Kasumi-1 (cell line): ENCODE measurements at places on chromosomes 1 and 21.
A peak's percentile ranks its signal among the peaks of the same experiment; 100 is the strongest.

DNA sequence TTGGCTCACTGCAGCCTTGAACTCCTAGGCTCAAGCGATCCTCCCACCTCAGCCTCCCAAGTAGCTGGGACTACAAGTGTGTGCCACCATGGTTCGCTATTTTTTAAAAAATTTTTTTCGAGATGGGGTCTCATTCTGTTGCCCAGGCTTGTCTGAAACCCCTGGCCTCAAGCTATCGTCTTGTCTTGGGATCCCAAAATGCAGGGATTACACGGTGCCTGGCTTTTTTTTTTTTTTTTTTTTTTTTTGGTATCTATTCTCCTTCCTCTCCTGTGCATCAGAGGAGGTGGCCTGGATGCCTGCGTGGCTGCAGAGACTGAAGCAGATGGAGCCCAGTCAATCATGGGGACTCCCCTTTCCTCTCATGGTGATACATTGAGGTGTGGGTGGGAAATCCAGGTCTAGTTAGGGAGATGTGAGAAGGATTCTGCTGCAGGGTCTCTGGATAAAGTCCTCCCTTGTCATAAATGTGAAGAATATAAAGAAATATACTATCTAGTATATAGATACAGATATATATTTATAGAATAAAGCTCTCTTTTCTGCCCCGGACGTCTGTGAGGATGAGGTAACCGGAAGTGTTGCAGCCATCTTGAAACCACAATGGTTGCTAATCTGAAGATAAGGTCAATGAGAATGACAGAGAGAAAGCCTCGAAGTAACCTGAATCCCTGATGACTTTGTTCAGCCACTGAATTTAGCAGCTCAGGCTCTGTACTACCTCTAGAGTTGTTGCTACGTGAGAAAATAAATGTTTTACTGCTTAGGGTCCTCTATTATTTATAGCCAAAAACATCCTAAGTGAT lies 19.5 kb upstream of the RGSL1 start:
- peak; percentile 88 for DNase-seq

- no peak for DNase-seq
Observed at GRCh38 chr1:212241501-212241900, 43.7 kb upstream of the PPP2R5A start.

DNA sequence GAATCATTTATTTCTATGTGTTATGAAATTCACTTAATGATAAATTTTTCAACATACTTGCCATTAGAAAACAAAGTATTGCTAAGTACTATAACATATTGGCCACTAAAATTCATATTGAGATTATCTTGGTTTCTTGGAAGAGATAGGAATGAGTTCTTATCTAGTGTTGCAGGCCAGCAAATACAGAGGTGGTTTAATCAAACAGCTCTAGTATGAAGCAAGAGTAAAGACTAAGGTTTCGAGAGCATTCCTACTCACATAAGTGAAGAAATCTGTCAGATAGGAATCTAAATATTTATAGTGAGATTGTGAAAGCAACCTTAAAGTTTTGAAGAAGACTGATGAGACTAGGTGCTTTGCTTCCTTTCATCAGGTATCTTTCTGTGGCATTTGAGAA lies 37.9 kb upstream of the FOXE3 start:
- DNase-seq: no peak

- no peak for DNase-seq
Observed at GRCh38 chr21:36688324-36688723, 10.6 kb upstream of the SIM2 start.

- peak; percentile 62 for DNase-seq
Observed at GRCh38 chr1:179142889-179143299, 61.0 kb downstream of the TOR3A start.

- no peak for DNase-seq
Observed at GRCh38 chr1:118866330-118866729, 121.8 kb downstream of the TBX15 start.

- DNase-seq: no peak
Observed at GRCh38 chr1:52658795-52659194, 25.8 kb downstream of the SHISAL2A start.

DNA sequence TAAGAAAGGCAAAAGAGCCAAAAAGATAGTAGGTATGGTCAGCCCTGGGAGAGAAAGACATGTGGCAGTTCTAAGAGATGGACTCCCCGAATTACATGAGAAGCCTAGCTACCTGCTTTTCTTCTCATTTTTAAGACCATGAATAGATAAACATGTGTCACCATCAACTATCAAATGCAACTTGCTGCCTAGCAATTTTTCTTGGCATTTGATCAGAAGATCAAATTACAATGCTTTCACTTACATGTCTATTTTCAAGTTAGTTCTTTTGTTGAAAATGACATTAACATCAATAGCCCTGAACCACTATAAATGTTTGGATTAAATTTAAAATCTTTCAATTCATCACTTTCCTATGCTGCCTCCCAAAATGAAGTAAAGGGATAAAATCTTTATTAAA lies 212.3 kb downstream of the HHIPL2 start:
- DNase-seq: no peak

DNA sequence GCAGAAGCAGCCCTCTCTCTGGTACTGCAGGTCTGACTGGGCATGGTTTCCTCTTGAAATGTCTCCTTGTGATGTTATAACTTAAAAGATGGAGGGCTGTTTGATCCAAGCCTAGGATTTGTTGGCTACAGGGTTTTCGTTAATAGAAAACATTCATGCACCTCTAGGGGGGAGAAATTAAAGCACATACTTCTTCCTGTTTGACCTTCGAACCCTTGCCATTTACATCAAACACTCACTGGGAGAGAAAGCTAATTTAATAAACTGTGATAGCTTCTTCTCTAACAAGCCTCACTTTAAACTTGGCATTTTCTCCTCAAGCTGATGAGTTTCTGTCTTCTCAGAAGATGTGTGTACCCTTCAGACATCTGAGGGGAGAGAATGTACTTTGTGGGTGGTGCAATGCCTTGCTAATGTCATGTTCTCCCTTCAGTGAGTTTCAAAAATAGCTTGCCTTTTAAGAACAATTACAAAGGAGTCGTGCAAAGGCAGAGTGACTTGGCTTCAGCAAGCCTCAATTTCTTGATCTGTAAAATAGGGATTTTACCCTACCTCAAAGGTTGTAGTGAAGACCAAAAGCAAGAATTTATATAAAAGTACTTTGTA lies 20.4 kb downstream of the CACHD1 start:
- DNase-seq: no peak

GRCh38 chr21:26835027-26835713 lies 10.0 kb downstream of the ADAMTS1 start:
- peak; percentile 8 for DNase-seq

GRCh38 chr1:39407510-39407895 lies 83.9 kb upstream of the BMP8A start:
- DNase-seq: no peak

GRCh38 chr1:84504580-84505492 lies 1.4 kb upstream of the SPATA1 start:
- peak; percentile 13 for DNase-seq

DNA sequence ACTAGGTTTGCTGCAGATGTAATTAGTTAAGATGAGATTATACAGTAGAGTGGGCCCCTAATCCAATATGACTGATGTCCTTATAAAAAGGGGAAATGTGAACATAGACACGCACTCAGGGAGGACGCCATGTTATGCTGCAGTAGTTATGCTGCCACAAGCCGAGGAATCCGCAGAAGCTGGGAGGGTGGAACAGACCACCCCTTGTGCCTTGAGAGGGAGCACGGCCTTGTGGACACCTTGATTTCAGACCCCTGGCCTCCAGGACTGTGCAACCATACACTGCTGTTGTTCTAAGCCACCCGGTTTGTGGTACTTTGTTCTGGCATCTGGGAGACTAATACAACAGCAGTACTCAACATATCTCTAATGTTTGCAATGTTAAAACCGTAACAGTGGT lies 57.9 kb upstream of the HIVEP3 start:
- DNase-seq: no peak

DNA sequence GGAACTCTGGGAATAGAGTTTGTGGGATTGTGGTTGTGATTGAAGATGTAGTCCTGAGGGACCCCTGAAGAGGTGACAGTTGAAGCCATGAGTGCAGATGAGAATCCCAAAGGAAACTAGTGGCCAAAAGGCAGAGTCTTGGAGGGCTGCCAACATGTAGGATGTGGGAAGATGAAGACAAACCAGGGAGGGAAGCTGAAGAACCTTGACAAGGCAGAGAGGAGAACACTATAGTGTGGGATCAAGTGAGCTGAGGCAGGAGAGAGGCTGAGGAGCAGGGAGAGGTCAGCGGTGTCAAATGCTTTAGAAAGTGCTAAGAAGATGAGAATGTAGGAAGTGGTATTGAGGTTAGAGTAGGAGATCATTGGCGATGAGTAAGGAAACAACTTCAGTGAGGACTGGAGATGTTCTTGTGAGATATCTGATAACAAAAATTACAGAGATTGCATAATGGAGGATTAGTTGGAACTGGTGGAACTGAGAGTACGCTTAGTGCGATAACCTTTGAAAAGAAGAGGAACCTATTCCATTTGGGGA lies 88.5 kb upstream of the VCAM1 start:
- peak; percentile 65 for DNase-seq

DNA sequence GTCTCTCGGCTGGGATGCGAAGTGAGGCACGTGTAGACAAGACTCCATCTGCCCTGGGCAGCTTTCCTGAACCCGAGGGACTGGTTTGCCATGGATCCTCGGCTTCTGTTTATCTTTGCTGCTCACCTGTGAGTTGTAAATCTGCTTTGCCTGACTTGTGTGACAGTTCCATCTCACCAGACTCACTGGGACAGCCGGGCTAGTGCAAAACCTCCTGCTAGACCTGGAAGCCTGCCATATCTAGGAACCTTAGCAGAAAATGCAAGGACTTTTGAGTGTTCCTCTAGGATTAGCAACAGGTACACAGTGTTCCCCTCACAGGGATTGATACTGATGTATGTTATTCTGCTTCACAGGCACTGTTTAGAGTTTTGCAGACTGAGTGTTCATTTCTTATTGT lies 218.6 kb downstream of the URB2 start:
- DNase-seq: no peak

GRCh38 chr1:192805832-192806323 lies 3.0 kb upstream of the RGS2 start:
- peak; percentile 84 for DNase-seq

GRCh38 chr21:41445465-41445862 lies 19.4 kb downstream of the MX1 start:
- DNase-seq: no peak

- DNase-seq: no peak
Observed at GRCh38 chr1:218409946-218410510, 64.9 kb downstream of the TGFB2 start.

GRCh38 chr1:60244906-60245305 lies 171.3 kb upstream of the C1orf87 start:
- DNase-seq: no peak

DNA sequence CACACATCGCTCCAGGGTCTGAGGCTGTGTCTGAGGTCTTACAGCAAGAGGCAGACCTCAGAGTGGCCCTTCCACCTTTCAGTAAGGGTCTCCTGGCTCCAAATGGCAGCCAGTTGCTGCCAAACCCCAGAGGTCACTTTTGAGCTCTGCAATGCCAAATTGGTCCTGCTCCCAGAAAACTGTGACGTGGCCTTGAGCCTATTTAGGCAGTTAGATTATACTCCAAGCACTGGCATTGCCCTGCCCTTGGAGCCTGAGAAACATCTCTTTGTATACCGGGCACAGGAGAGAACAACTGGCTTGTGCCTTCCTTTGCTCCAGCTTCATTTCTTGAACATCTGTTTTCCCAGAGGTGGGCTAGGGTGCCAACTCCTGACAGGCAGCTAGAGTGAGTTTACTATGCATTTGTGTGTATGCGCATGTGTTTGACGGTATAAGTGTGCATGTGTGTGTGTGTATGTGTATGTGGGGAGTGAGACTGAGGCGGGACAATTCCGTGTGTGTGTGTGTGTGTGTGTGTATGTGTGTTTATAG lies 134.5 kb downstream of the IER5 start:
- DNase-seq: no peak

DNA sequence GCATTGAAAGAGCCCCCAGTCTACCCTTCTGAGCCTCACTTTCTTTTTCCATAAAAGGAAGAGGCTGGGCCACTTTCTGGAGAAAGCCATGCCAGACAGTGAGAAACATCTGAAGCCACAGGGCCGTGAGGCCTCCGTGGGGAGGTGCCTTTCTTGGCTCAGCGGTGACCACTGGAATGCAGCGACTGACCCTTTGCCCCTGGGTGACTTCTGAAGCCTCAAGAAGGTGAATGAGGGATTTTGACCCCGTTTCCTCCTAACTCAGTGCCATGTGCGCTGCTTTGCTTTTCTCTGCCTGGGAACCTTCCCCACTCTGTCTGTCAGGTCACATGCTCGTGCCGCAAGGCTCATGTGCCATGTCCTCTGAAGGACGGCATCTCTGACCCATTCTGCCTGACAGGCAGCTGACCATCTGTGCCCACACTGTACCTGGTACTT lies 44.7 kb upstream of the A3GALT2 start:
- DNase-seq: no peak

DNA sequence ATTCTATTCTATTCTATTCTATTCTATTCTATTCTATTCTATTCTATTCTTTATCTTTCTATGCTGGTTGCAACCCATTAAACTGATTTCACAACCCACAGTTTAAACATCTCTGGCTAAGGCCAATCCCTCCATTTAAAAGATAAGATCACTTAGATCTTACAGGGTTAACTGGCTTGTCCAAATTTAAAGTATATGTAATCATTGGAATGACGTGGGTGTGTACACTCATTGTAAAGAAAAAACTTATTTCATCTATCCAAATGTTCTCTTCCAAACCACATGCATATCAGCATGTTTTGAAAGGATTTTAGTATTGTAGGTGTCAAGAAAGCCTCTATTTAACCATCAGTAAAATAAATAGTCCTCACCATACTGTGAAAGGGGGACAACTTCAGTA lies 299.6 kb upstream of the RUNX1 start:
- no peak for DNase-seq

GRCh38 chr1:212957546-212957945 lies 7.2 kb downstream of the VASH2 start:
- no peak for DNase-seq

DNA sequence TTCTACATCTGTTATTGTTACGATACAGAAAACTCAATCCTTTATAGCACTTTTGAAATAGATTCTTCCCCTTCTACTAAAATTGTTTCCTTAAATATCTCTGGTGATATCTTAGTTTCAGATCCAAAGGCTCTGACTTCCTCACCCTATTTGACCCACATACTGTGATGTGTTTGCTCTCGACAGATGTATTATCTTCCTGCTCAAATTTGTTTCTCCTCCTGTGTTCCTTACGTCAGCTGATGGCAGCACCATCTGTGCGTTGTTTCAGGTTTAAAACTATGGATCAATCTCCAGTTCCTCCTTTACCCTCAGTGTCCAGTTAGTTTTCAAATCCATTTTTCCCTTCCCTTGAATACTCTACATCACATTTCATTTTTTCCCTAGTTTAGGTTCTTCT lies 274.4 kb downstream of the RYR2 start:
- DNase-seq: no peak

- DNase-seq: no peak
Observed at GRCh38 chr1:18705811-18706210, 75.2 kb downstream of the PAX7 start.

- peak; percentile 57 for DNase-seq
Observed at GRCh38 chr1:79259390-79260336, 253.1 kb upstream of the ADGRL4 start.

GRCh38 chr1:177441281-177441680 lies 270.5 kb downstream of the BRINP2 start:
- DNase-seq: no peak
